Activated CD4-positive, CD25-positive, alpha-beta regulatory T cell treated with anti-CD3 and anti-CD28 coated beads, Interleukin-2, amount 50 U/mL, for 16 hours (primary cell): ENCODE measurements at places on chromosomes 3 and 15.

- no peak for DNase-seq
Observed at GRCh38 chr3:98966862-98967546, 65.5 kb upstream of the DCBLD2 start.

DNA sequence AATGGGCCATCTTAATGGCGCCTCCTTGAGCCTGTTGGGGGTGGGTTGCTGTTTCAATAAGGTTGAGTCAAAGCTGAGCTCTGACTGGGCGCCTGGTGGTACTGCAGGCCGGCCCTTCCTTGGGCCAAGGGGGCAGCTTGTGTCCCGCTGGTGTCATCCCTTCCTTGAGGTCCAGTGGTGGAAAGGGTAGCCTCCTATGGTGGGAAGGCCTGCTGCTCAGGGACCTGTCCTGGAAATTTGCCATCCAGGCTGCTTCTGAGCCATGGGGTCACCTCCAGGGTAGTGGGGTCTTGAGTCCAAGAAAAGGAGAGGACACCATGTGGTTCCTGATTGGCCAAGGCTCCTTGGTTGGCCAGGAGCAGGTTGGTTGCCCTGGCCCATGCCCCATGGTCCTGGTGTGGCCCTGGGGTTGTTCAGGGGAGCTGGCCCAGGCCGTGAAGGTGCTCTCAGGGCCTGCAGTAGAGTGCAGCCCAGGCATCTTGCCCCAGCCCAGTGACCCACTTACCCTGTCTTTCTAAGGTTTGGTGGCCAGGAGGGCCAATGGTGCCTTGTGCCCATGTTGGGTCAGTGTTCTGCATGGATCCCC, 188.7 kb downstream of the UBE3A start:
- no peak for DNase-seq

DNA sequence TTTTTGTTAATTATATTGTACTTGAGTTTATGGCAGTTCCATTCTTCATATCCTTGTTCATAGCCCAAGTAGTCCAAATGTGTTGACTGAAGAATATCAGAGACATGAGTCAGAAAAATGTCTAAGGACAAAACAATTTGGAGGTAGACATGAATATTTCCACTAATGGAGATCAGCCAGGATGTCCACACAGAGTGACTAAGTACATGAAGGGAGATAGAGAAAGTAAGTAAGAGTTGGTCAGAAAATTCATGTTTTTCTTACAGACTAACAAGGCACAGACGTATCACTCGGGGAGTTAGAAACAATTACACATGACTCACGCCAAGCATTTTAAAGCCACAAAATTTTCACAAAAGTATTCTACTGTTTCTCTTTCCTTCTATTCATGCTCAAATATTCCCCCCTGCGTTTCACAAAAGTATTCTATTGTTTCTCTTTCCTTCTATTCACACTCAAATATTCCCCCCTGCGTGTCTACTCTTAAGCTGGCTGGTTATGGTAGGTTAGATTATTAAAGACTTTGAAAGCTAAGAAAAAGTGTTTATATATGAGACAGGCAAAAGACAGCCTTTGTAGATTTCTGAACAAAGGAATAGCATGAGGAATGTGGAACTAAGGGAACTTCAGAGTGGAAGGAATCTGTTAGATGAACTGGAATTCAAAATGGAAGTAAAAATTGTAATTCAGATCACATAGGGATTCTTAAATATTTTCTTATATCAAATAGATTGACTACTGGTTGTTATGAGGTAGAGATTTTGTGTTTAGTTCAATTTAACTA, 648.7 kb upstream of the CCDC54 start:
- DNase-seq: no peak

- DNase-seq: peak; percentile 33
Observed at GRCh38 chr3:71010726-71011455, 572.6 kb downstream of the FOXP1 start.

DNA sequence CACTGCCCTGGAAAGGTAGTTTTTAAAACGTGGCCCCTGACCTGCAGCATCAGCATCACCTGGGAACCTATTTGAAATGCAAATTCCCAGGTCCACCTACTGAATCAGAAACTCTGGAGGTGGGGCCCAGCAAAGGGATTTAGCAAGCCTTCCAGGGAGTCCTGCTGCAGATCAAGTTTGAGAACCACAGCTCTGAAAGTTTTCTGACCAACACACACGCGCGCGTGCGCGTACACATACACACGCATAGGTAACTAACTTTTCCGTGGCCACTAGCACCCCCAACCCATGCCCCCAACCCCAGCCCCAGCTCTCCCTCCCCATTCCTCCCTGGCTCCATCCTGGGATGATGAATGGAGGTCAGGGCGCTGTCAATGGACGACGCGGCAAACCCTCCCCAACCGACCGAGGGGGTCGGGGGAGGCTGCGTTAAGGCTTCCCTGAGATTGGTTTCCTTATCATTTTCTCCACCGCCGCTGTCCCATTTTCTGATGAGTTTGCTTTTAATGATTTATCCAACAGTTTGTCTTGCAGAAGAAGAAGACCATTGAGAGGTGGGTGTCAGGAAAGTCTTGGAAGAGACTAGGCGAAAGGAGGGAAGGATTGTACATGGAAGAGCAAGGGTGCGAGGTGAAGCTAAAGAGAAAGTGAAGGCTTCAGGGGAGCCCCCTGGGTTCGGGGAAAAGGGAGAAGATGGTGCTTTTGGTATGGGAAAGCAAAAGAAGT, 590 bp upstream of the BOC start:
- no peak for DNase-seq

DNA sequence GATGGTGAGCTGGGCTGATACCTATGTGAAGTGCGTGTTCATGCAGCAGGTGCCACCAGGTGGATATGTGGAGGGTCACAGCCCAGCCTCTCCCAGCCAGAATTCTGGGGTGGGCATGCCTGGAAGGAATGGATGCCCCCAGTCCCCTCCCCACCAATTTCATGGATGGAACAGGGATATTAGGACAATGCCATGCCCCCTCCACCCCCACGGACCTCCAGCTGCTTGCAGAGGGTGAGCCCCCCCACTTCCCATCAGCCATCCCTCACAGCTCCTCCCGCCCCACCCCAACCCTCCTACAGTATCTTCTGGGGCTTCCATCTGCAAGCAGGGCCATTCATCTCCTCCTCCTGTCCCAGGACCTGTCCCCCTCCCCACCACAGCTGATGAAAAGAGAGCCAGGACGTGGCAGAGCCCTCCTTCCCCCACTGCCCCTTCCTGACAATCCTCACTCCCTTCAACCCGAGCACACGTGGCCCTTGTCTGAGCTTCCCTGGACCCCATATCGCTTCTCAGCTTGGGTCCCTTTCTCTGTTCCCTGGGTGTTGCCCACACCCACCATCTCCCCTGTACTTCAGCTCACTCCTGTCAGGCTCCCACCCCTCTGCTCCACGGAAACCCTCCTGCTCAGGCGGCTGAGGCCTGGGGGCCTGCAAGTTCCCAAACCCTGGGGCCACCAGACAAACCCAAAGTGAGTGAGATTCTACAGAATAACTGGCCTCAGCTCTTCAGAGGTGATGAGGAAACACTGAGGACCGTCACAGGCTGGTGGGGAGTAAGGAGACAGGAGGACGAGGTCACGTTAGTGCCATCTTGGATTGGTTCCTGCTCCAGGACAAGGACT, 2.8 kb upstream of the SEMA3G start:
- no peak for DNase-seq

- no peak for DNase-seq
Observed at GRCh38 chr3:126342211-126342610, 15.0 kb downstream of the KLF15 start.

GRCh38 chr3:122004107-122004506, 17.9 kb downstream of the ILDR1 start:
- DNase-seq: no peak

DNA sequence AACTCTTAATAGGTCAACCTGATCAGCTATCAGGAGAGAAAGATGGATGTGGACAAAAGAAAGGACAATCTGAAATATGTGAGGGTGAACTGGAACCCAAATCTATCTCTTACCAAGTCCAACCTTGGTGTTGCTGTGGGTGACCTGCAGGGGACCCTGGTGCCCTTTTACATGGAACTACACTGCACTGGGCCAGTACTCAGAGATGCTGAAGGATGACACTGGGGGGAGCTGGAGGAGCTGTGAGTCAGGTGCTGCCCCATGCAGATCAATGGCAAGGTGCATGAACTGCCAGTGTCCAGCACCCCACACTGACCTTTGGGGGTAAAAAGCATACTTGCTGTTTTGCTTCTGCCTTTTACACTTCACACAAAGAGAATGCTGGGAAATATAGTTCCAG, 55.6 kb upstream of the TBC1D5 start:
- DNase-seq: no peak

DNA sequence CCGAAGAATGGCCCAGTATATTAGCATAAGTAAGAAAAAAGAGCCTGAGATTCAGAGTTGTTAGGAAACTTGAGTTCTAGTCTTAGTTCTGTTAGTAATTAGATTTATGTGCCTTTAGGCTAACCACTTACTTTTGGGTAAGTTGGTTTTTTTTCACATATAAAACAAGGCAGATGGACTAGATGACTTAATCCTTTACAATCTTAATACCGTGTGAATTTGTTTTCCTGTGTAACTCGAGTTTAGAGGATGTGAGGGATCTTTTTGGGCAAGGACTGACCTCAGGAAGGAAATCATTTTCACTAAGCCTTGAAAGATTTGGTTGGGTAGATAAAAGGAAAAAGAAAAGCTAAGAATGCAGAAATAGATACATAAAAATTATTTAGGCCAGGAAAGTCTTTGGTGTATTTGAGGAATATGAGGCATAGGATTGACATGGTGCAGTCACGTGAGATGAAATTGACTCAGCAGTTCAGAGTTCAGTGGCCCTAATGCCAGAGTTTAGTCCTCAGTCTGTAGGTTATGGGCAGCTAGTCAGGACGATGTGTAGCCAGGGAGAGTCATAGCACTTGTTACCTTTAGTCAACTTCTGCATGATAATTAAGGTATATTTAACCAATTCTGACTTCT, 34.6 kb downstream of the PAK2 start:
- DNase-seq: no peak

GRCh38 chr3:43770426-43771103, 79.8 kb downstream of the ABHD5 start:
- DNase-seq: no peak

GRCh38 chr3:148187296-148187695, 510.4 kb upstream of the AGTR1 start:
- DNase-seq: no peak

DNA sequence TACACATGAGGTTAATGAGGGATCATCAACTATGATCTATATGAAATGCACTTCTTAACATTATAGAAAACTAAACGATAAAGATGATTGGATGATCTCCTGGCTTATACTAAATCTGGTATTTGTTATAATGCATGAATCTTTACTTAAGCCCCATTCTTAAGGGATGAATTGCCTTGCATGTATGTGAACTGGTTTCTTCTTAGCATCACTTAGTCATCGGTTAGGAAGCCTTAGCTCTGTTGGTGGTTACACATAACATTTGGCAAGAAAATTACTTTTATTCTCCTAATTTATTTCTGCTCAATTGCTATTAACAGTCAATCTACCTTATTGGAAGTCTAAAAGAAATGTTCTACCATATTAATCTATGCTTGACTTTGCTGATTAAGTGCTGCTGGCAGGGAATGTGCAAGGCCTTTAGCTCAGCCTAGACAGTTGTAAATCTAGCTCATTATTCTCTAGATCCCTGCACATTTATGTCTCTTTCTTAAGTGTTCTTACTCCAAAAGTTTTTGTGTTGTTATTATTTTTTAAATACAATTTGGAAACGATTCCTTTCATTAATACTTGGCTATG, 356.0 kb downstream of the ZPLD1 start:
- DNase-seq: no peak

DNA sequence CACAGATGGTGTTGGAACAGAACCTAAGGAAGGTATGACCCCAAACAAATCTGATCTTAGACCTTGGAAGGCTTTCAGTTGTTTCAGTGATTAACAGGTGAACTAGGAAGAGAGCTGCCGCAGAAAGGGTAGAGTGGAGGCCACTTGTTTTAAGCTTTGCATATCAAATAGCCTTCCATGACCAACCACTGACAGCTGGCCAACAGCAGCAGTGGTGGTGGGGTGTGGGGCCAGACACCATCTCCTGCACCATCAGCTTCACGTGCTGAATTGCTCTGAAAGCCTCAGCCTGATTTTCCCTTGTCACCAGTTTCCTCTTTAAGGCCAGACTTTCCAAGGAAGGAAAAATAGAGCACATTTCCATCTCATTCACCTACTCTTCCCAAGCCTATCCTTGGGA, 16.6 kb upstream of the OSBPL11 start:
- DNase-seq: no peak

DNA sequence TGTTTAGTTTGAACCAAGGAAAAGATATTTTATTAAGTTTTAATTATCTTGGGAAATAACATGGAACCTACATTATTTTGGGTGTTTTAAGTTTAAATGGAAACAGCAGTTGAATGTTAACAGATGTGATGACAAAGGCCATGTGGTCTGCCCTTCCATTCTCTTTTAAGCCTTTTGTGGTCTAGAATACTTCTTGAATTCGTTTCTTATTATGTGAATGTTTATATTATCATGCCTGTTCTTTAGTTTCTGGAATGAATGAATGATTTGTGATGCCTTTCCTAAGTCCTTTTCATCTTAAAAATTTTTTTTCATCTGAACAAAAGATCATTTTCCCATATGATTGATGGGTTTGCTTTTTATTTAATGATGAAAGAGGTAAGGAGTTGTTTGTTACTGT, 44.6 kb downstream of the SNRK start:
- no peak for DNase-seq

DNA sequence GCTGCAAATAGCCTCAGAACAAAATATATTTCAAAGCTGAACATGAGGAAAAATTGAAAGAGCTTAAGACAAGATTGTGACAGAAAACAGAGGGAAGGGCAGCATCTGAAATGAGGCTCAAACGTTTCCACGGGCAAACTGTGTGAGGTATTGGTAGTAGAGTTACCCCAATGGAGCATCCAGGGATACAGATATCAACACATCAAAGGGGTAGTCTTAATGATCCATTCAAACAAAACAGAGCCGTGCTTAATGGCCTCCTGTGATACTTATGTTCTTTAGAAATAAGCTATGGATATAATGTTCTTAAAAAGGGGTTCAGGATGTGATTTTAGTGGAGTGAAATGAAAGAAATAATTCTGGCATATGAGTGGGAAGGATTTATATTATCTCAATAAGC, 430.3 kb upstream of the PDZRN3 start:
- DNase-seq: no peak
